ENCODE measurements at places on chromosomes 3 and 15.

DNA sequence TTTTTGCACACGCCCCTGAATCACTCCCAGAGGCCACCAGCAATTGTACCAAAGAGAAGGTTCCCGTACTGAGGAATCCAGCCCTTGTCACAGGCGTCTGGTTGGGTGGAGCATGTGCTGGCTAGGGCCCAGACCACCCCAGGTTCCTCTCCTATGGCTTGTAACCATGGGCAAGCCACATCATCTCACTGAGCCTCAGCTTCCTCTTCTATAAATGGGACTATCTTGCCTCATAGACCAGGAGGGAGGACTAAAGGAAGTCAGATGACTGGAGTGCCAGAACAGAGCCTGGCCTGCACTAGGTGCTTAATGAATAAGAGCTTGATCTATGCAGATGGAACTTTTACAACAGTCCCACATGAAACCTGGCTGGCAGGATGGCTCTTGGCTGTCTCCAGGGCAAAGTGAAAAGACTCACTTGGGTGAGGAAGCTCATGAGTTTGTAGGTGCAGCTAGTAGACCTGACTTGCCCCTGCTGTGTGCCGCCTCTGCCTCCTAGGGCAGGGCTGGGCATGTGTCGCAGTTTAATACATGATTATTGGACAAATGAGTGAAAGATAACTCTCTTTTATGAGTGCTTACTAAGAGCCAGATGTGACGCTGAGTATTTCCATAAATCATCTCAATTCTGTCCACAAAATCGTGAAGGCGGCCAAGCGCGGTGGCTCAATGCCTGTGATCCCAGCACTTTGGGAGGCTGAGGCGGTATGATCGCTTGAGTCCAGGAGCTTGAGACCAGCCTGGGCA lies 29.3 kb downstream of the CTSH start:
- DNase-seq: no peak

DNA sequence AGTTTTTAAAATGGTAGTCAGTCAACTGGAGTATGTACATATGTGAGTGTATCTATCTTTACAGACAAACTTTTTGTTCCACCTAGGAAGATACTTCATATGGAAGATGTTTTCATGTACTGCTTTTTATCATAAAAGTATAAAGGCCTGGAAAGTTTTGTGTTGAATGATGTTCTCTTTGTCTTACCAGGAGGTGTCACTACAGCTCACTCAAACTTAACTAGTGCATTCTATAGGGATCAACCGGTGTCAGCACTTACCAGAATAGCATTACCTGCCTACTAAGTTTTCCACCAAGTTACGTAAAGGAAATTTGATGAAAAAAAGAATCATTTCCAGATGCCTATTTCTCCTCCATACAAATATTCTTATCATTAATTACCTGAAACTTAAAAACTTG lies 522.6 kb upstream of the SEMA6D start:
- DNase-seq: no peak

GRCh38 chr3:159600291-159600690 lies 388.3 kb upstream of the IL12A start:
- no peak for DNase-seq

GRCh38 chr15:47820747-47821319 lies 103.5 kb downstream of the SEMA6D start:
- no peak for DNase-seq

DNA sequence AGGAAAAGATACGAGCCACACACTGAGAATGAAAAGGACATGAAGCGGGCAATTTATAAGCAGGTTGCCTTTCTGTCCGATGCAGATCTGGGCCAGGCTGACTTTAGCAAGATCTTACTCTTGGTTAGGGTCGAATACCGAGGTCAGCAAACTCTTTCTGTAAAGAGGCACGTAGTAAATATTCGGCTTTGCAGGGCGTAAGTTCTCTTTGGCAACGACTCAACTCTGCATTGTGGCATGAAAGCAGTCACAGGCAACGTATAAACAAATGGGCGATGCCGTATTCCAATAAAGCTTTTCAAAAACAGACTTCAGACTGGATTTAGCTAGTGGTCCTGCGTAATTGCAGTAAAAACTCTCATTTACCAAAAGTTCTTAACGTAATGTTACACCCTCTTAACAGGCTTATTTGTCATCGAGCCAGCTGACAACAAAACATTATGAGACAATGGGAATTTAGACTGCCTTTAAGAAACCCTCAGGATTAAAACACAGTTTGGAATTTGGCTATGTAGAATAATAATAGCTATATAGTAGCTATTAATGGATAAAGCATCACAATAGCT lies 13.1 kb upstream of the RPL35A start:
- no peak for DNase-seq

- no peak for DNase-seq
Observed at GRCh38 chr15:93019090-93019489, 69.9 kb downstream of the RGMA start.

GRCh38 chr3:191721390-191721861 lies 260.5 kb downstream of the PYDC2 start:
- DNase-seq: no peak

GRCh38 chr3:24387000-24387399 lies 107.7 kb downstream of the THRB start:
- DNase-seq: no peak
